Stimulated activated CD8-positive, alpha-beta memory T cell treated with anti-CD3 and anti-CD28 coated beads, Interleukin-15, amount 100 ng/mL, for 24 hours (primary cell): ENCODE measurements at places on chromosomes 6 and 20.

DNA sequence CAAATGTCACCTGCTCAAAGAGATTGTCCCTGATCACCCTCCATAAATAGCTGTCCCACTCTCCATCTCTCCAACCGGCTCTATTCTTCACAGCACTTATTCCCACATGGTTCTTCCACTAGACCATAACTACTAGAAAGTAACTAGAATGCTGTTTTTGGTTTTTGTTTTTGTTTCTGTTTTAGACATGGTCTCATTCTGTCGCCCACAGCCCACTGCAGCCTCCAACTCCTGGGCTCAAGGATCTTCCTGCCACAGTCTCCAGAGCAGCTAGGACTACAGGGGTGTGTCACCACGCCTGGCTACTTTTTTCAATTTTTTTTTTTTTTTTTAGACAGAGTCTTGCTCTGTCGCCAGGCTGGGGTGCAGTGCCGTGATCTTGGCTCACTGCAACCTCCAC is 12.2 kb downstream of the MMP24 start:
- no peak for DNase-seq

- DNase-seq, result no peak
These were observed 160.5 kb downstream of the THBS2 start for GRCh38 chr6:169093066-169093723.

DNA sequence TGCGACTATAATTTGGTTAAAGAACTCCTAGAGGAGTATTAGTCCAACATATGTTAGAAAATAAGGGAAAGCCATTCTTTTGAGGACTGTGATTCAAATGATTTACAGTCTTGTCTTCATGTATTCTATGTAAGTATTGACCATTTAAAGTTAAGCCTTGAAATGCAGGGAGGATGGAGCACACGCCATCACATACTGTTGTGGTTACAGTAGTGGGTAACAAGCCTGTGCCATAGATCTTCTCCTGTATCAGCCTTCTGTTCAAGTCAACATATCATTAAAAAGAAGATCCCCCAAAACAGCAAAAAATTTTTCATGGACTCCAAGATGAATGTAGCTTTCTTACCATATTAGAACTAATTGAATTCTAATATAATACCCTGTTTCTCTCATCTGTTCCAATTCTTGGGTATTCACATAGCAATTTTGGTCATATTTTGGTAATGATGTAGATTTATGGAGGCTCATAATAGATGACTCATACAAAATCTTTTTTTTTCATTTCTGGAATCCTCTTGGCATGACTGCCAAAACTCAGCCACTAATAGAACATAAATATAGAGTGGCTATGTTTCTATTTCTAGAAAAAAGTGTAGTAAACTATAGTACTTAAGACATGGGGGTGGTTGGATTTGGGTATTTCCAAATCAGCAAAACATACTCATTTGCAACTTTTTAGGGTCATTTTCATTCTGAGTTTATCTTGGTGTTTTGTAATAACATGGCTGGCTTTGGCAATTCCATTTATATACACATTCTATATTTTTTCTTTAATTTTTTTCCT is 413.5 kb downstream of the BCKDHB start:
- DNase-seq, result no peak

GRCh38 chr6:36246506-36247268 is 23.2 kb upstream of the PNPLA1 start:
- no peak for DNase-seq

DNA sequence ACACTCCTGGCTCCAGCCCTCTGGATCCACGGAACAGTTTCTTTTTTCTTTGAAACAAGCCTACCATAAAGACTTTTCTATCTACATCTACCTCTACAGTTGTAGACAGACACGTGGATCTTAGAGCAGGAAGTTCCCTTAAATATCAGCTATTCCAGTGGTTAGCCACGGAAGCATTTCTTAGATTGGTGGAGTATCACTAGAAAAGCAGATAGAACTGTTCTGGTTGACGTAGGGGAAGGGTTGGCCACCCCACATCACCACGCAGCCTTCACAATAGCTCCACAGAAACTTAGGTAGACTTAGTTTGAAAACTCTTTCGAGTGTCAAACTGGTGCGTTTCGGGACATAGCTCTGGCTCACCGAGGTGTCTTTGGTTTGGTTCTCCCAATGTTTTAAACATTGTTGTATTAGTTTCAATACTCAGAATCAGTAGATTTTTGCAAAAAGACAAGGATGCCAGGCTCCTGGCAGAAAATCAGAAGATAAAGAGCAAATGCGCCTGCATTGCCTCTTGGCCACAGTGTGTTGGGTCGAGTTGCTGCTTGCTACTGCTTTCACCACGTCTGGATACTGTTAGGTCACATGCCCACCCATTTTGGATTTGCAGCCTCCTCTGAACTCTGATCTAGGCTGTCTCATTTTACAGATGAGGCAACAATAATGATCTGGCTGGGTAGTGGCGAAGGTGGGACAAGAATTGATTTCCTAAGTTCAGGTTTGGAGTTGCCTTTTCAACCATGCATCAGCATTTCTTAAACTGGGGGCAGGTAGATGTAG is 71.5 kb upstream of the DTNBP1 start:
- no peak for DNase-seq

DNA sequence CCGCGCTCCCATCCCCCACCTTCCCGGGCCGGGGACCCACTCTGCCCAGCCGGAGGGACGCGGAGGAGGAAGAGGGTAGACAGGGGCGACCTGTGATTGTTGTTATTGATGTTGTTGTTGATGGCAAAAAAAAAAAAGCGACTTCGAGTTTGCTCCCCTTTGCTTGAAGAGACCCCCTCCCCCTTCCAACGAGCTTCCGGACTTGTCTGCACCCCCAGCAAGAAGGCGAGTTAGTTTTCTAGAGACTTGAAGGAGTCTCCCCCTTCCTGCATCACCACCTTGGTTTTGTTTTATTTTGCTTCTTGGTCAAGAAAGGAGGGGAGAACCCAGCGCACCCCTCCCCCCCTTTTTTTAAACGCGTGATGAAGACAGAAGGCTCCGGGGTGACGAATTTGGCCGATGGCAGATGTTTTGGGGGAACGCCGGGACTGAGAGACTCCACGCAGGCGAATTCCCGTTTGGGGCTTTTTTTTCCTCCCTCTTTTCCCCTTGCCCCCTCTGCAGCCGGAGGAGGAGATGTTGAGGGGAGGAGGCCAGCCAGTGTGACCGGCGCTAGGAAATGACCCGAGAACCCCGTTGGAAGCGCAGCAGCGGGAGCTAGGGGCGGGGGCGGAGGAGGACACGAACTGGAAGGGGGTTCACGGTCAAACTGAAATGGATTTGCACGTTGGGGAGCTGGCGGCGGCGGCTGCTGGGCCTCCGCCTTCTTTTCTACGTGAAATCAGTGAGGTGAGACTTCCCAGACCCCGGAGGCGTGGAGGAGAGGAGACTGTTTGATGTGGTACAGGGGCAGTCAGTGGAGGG is 2.8 kb downstream of the SOX4 start:
- peak; percentile 11 for DNase-seq
